Thoracic aorta (tissue), 2 donors: ENCODE measurements at places on chromosomes 2 and 18. TPM values are rescaled to one million over a fixed set of nuclear protein-coding genes. Genes with fewer than 3 reads are reported as not detected.

- peaks cover 30% of the 10 kb centered on the region for H3K4me1 ChIP-seq
- no peak overlapping the region for H3K27ac ChIP-seq
- no peaks in the 10 kb centered on the region for H3K36me3 ChIP-seq
- no peaks in the 10 kb centered on the region for H3K27me3 ChIP-seq
Measured at GRCh38 chr2:100840519-100840918, 20.6 kb downstream of the NPAS2 start.

- H3K4me1 ChIP-seq = no peaks in the 10 kb centered on the region
- DNase-seq = no peak
- no peak overlapping the region for H3K4me3 ChIP-seq
- H3K27ac ChIP-seq = no peak overlapping the region
- peaks cover 29% of the 10 kb centered on the region for H3K36me3 ChIP-seq
Measured at GRCh38 chr2:239058766-239059165, 210.9 kb downstream of the TWIST2 start.

GRCh38 chr18:68837665-68838451 lies 40.0 kb downstream of the CCDC102B start:
- no peaks in the 10 kb centered on the region for H3K27me3 ChIP-seq
- H3K4me3 ChIP-seq = no peak overlapping the region
- H3K4me1 ChIP-seq = peaks cover 7% of the 10 kb centered on the region
- no peak for DNase-seq
- H3K36me3 ChIP-seq = no peaks in the 10 kb centered on the region

Gene RAB17
- total RNA-seq = 6.4 TPM

DNA sequence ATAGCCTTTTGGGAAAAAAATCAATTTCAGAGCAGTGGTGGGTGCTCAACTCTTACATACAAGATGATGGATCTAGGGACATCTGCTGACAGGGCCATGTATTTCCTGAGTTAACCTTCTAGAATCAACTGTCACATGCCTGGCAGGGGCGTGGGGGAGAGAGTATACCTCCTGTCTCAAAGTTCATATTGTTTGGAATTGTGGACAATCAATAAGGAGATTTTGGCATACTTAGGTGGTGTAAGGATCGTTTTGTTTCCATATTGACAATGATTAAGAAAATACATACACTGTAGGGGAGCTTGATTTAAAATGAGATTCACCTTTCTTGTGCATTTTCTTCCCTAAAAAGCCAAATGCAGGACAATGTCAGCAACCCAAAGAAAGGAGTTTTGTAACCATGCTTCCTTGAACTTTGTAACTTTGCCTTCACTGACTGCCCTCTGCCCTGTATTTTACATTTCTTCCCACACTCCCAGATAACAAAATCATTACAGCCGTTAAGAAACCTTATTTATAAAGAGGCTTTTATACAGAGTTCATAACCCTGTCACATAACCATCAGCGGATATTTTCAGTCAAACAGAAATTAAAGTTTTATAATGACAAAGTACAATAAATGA lies 88.4 kb downstream of the MEP1B start:
- H3K4me3 ChIP-seq = no peak overlapping the region
- peaks cover 60% of the 10 kb centered on the region for H3K4me1 ChIP-seq
- H3K27me3 ChIP-seq = no peaks in the 10 kb centered on the region
- H3K36me3 ChIP-seq = no peaks in the 10 kb centered on the region
- DNase-seq = no peak

- peaks cover 12% of the 10 kb centered on the region for H3K4me1 ChIP-seq
- no peak overlapping the region for H3K4me3 ChIP-seq
- no peak overlapping the region for H3K27ac ChIP-seq
- no peak for DNase-seq
Measured at GRCh38 chr2:98348066-98348561, 1.9 kb downstream of the CNGA3 start.

Gene POTEI
- total RNA-seq = not detected

GRCh38 chr2:13996527-13996926 lies 636.0 kb upstream of the LRATD1 start:
- H3K4me1 ChIP-seq = no peaks in the 10 kb centered on the region
- no peak overlapping the region for H3K27ac ChIP-seq
- DNase-seq = no peak
- no peak overlapping the region for H3K4me3 ChIP-seq

- H3K4me1 ChIP-seq = peaks cover 3% of the 10 kb centered on the region
- H3K36me3 ChIP-seq = no peaks in the 10 kb centered on the region
- no peak overlapping the region for H3K27ac ChIP-seq
- no peak overlapping the region for H3K4me3 ChIP-seq
Measured at GRCh38 chr2:176501617-176502016, 232.4 kb downstream of the MTX2 start.

- H3K4me3 ChIP-seq = no peak overlapping the region
- DNase-seq = no peak
- no peaks in the 10 kb centered on the region for H3K27me3 ChIP-seq
Measured at GRCh38 chr2:235106874-235107639, 155.2 kb downstream of the SH3BP4 start.

- DNase-seq = no peak
- peak overlapping the region; percentile 39 for H3K27ac ChIP-seq
- H3K27me3 ChIP-seq = no peaks in the 10 kb centered on the region
Measured at GRCh38 chr2:164755952-164756351, 85.7 kb downstream of the COBLL1 start.

GRCh38 chr2:118044103-118044716 lies 30.3 kb upstream of the CCDC93 start:
- no peak overlapping the region for H3K27ac ChIP-seq
- no peaks in the 10 kb centered on the region for H3K4me1 ChIP-seq
- peaks cover 3% of the 10 kb centered on the region for H3K27me3 ChIP-seq
